ENCODE measurements at places on chromosomes 2 and 18.
A peak's percentile ranks its signal among the peaks of the same experiment; 100 is the strongest.

DNA sequence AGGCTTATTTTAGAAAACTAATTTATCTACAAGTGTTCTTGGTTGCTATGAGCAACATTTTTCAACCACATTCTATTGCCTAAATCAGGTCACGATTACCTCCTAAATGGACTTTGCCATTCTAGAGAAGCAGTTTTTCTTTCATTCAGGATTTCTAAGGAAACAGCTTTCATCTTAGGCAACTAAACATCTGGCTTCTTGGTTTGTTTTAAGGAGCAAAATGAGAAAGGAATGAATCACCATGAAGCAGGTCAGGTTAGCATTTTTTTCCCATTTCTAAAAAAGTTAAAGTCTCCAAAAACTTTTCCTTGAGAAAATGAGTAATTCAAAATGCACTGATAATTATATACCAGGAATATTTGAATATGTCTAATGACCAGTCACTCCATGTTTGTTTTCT lies 114.8 kb downstream of the GAREM1 start:
- no peak for ATAC-seq

- no peak for ATAC-seq
These were observed 115.9 kb upstream of the SYT4 start for GRCh38 chr18:43393174-43393573.

DNA sequence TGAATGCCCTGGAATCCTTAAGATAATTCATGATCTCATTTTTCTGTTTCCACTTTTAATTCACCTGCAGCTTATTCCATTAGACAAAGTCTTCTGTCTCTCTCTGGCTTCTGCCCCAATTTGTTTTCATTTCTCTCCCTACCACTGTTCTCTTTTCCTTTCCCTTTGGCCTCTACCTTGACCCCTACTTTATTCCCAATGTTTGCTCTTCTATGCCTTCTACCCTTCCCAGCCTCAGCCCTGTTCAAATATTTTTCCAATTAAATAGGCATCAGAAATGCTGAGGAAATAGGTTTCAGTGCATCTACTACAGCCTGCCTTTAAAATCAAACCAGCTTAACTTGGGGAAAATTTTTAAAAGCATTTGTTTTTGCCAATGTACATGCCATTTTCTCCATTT lies 443.7 kb upstream of the CWC22 start:
- no peak for ATAC-seq

- ATAC-seq = no peak
These were observed 1.4 kb upstream of the GALNT13 start for GRCh38 chr2:153870308-153870707.

GRCh38 chr2:237743561-237744269 lies 54.9 kb upstream of the RBM44 start:
- peak; percentile 74 for ATAC-seq

- no peak for ATAC-seq
These were observed 14.6 kb upstream of the NT5DC4 start for GRCh38 chr2:112706170-112706664.

DNA sequence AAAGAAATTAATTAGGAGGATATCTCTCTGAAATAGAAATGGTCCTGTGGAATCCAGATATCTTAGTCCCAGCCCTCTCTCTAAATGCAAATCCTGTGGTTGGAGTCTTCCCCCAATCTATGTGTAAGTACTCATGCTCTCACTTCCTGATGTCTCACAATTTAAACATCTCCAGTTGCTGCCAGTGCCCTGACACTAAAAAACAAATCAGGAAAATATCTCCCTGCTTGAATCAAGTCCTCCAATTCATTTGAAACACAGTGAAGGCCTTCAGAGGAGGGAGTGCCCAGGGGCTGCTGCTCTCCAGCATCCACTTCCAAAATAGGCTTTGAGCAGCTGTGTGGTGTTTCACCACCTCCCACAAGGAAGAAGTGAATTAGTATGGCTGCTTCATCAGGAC lies 413.8 kb downstream of the RAD51AP2 start:
- no peak for ATAC-seq

DNA sequence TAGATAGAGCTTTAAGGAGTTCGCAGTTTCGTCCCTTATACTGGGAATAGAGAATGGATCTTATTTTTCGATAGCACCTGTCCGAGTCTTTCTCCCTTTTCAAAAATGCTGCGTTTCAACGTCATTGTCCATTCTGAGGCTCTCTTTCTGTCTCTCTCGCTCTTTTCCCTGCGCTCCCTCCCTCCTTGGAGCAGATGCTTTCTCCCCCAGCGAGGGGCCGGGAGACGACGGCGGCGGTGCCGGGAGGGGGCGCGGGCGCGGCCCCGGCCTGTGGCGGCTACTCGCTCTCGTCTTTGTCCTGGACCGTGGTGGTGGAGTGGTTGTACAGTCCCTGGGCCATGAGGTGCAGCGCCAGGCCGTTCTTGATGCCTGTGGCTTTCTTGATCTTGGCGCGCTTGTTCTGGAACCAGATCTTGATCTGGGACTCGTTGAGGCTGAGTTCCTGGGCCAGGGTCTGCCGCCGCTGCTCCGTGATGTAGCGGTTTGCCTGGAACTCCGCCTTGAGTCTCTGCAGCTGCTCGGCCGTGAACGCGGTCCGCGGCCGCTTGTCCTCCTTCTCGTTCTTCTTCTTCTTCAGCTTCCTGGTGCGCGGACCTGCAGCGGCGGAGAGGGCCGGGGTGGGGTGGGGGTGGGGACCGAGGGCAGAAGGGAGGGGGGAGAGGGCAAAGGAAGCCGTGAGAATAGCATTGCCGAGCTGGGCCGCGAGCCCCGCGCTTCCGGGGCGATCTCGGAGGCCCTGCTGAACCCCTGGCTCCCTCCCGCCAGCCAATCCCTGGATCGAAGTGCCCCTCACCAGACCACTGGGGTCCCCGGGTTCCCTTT lies 4.6 kb downstream of the EN1 start:
- ATAC-seq = no peak

GRCh38 chr18:9827793-9828505 lies 57.8 kb upstream of the TXNDC2 start:
- ATAC-seq = peak; percentile 89

DNA sequence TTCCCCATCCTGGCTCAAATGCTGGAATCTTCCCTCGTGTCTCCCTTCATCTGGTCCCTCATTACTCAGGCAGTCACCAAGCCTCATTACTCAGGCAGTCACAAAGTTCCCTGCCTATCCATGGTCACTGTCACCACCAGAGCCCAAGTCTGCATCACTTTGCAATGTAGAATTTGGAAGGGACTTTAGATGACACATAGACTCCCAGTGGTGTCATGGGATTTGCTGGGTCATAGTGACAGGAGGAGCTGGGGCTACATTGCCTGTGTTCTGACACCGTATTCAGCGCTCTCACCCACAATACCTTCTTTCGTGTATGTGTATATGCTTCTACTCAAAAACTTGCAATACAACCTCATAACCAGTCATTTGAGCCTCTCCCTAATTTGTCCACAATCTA lies 2.1 kb upstream of the EMILIN1 start:
- no peak for ATAC-seq

DNA sequence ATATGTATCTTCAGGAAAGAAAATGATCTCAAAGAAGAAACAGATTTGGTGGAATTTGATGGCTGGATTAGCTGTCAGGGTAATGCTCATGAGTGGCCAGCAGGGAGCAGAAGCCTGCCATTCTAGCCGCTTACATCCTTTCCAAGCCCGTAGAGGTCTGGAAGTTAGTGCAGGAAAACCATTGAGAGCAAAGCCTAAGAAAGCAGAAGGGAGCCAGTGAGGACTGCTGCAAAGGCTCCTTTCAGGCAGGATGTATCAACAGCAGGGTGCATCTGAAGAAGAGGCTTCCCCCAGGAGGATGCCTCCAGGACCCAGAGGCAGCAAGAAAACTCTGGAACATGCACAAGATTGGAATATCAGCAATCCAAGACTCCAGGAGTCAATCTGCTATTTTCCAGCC lies 22.9 kb upstream of the LBH start:
- peak; percentile 85 for ATAC-seq

DNA sequence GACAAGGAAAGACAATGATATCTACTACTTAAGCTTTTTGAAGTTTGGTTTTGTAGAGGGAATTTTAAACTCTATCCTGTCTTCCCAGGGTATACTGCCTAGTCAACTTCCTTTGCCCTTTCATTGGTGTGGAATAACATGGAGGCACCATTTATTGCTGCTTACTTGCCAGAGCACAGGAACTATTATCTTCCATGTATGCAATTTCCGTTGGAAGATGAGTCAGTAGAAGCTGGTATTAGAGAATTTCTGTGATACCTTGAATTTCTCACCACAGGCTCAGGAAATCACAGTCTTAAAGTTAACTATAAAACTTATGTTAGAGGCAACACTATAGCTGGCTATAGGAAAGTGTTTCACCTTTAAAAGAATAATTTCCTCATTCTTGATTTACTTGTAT lies 40.9 kb upstream of the RGPD4 start:
- no peak for ATAC-seq

GRCh38 chr2:36530178-36530982 lies 67.6 kb downstream of the FEZ2 start:
- no peak for ATAC-seq

- no peak for ATAC-seq
These were observed 546.7 kb downstream of the EPHA4 start for GRCh38 chr2:221025398-221025797.

DNA sequence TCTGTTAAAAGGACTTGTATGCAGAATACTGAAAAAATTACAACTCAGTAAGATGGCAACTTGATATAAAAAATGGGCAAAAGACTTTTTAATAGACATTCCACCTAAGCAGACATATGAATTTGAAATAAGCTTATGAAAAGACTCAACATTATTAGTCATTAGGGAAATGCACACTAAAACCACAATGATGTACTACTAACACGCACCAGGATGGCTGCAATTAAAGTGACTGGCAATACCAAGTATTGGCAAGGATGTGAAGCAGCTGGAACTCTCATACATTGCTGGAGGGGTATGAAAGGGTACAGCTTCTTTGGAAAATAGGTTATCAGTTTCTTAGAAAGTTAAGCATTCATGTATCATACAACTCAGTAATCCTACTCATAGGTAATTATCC lies 3.2 kb upstream of the ENOSF1 start:
- ATAC-seq = no peak

GRCh38 chr2:223404616-223405015 lies 197.5 kb downstream of the SCG2 start:
- no peak for ATAC-seq

GRCh38 chr2:176554101-176555048 lies 285.1 kb downstream of the MTX2 start:
- ATAC-seq = peak; percentile 69

DNA sequence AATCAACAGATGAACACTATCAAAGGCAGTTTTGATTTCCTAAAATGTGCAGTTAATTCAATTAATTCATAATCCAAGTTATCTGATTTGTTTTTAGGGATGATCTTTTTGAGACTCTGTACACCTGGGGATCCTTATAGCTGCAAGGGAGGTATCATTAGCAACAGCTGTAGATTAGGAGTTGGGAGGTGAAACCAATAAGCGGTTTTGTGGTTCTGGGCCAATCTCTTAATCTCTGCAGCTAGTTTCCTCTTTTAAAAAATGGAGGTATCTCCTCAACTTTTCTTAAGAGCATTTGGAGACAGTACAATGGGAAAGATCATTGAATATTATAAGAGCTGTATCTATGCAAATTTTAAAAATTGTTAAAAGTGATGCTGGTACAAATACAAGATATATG lies 126.0 kb downstream of the MC4R start:
- no peak for ATAC-seq

DNA sequence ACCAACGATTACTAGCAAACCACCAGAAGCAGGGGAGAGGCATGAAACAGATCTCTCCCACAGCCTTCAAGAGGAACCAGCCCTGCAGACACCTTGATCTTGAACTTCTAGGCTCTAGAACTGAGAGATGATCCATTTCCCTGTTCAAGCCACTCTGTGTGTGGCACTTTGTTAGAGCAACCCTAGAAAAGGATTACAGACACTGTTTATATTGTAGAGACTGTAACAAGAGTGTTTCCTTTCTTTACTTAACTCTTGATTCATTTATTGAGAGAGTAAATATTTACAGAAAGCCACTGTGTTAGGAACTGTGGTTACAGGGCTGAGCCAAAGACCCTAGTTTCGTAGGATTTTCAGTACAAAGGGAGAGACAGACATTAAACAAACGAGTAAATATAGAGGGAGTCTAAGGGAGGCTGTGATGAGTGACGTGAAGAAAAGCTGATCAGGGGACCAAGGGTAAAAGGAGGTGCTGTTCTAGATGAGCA lies 10.9 kb downstream of the CCDC68 start:
- no peak for ATAC-seq

DNA sequence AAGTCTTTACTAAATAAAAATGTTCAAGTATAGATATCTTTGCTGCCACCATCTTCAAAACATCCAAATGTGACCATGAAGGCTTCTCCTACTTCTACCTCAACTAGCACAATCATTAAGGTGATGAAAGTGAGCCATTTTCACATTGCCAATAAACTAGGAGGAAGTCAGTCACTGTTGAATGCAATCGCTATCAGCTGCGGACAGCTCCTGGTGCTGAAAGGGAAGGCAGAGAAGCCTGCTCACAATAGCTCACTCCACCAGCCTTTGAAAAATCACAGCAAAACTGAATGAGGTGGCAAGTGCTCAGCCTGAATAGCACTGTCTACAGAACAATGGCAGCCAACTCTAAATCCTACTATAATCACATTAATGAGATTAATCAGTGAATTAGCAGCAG lies 2.2 kb downstream of the MYT1L start:
- no peak for ATAC-seq

GRCh38 chr2:147531269-147531668 lies 313.6 kb upstream of the ACVR2A start:
- no peak for ATAC-seq

DNA sequence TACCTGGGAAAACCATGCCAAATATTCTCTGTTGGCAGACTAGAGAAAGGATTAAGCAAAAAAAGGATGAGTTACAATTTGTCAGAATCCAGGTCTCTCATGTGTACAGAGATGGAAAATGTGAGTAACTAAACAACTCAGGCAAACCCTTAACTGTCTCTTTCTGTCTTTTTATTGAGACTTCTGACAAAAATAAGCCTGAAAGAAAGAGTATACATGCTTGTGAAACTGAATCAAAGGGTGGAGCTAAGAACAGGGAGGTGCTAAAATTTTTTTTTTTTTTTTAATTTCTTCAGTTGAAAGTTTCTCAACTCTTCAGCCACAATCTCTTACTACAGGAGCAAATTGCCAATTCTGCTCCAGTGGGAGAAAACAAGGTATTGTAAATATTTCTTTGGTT lies at the start of gene SERPINB10:
Gene SERPINB10 (plus strand): TSS at position 295 of the 400 bp plus-strand sequence. CDS start 7,553 bp downstream, outside the sequence.
- no peak for ATAC-seq

DNA sequence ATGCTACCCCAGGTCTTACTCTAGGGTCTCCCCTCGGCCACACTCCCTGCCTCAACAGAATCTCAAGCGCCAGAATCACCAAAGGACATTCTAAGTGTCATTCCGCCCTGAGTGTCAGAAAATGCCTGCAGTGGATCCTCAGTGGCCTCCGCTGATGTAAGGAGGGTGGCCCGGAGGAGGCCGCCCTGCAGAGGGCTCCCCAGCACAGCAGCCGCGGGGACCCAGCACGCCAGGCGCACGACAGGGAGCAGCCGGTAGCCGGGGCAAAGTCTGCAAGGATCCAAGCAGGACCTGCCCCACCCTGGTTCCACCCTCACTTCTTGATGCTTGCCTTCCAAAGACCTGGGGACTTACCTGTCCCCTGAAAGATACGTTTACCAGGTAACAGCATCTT lies 54.2 kb upstream of the ID2 start:
- no peak for ATAC-seq

- peak; percentile 93 for ATAC-seq
These were observed 40.5 kb downstream of the CROCC2 start for GRCh38 chr2:240946654-240947053.

- no peak for ATAC-seq
These were observed 5.6 kb downstream of the REL start for GRCh38 chr2:60886991-60887390.

- no peak for ATAC-seq
These were observed 153.6 kb downstream of the ALK start for GRCh38 chr2:29767606-29768335.

All from esophagus mucosa (tissue), 1 donor.